ENCODE measurements at places on chromosomes 2 and 18.

- DNase-seq: no peak
Observed at GRCh38 chr2:180360283-180360618, 353.2 kb upstream of the CWC22 start.

DNA sequence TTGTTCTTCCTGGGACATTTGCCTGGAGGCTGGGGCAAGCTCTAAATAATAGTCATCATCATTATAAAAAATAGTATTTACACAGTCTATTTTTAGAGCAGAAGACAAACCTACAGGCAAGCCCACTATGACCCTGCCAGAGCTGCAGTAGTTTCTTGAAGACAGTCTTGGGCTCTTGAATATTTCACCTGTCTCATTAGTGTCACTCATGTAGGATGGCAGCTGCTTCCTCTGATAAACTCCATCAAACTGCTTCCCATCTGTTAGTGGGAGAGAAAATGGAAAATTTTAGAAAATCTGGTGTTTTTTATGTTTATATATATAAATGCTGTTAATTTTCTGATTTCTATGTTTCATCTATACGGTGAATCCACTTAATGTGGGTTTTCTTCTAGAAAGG lies 8.5 kb upstream of the CYRIA start:
- DNase-seq: no peak

DNA sequence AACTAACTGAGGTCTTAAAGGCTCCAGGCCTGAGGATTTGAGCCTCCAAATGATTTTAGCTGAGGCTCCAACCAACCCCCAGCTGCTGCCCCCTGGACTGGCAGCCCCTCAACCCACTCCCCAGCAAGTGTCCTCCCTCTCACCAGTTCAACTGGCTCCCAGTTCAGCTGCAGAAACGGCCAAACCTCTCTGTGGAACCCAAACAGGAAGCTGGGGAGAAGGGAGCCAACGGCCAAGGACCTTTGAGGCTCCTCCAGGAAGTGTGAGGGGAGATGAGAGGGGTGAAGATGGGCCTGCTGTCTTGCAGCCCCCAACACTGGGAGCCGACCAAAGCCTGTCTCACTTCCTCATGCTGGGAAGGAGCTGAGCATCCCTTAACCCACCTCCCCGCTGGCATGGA lies 24.9 kb downstream of the ZFP36L2 start:
- no peak for DNase-seq

GRCh38 chr2:21303876-21304275 lies 180.1 kb downstream of the TDRD15 start:
- DNase-seq: no peak

DNA sequence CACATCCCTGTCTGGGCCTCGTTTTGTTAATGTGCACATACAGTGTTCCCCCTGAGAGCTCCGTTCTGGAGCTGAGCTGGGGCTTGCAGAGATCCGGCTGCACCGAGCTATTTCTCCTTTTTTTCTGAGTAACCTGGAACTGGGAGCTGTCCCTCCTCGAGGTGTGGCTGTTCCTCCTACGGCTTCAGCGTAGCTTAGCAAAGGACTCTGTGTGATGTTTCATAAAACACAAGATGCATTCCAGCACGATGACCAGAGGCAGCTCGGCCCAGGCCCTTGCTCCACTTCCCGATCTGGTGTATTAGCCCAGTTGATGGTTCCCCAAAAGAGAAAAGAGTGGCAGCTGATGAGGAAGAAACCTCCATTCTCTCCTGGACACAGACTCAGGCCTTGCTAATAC lies 103.0 kb downstream of the FAM210A start:
- DNase-seq: no peak

- DNase-seq: no peak
Observed at GRCh38 chr18:66972681-66973080, 368.8 kb upstream of the CDH19 start.

DNA sequence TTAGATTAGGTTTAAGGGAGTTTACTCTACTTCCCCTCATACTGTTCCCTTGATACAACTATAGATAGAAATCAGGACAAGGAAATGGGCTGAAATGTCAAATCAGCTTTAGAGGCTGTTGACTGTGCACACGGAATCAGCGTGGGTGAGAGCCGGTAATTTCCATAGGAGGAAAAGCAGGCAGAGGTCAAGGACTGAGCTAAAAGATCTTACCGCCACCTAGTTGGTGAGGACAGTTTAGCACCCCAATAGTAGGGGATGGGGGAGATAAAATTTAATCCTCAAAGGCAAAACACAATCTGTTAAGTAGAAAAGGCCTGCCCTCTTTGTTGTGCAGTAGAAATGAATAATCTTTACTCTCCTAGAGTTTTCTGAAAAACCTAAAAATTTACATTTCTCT lies 1154.5 kb upstream of the CHAC2 start:
- no peak for DNase-seq

DNA sequence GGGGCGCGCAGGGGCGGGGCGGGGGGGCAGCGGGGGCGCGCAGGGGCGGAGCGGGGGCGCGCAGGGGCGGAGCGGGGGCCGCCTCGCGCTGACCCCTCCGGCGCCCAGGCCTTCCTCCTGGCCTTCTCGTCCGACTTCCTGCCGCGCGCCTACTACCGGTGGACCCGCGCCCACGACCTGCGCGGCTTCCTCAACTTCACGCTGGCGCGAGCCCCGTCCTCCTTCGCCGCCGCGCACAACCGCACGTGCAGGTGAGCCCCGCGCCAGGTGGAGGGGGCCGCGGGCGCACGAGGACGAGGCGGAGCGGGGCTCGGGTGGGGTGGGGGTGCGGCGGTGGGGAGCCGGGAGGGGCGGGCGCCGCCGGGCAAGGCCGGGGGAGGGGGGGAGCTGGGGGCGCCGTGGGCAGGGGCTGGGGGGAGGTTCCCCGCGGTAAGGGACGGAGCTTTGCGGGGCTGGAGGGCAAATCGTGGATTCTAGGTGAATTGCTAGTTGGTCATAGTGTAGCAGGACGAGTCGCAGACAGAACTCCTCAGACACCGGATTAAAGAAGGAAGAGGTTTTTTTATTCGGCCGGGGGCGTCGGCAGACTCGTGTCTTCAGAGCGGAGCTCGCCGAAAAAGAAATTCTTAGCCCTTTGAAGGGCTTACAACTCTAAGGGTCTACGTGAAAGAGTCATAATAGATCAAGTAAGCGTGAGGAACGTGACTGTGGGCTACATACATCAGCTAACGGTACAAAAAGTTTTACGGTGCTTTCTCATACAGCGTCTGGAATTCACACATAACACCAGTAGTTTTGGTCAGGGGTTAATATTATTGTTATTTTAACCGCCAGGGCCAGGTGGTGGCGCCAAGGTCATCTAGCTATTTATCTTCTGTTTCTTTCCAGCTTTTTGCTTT lies 29.9 kb downstream of the ANO7 start:
- no peak for DNase-seq

DNA sequence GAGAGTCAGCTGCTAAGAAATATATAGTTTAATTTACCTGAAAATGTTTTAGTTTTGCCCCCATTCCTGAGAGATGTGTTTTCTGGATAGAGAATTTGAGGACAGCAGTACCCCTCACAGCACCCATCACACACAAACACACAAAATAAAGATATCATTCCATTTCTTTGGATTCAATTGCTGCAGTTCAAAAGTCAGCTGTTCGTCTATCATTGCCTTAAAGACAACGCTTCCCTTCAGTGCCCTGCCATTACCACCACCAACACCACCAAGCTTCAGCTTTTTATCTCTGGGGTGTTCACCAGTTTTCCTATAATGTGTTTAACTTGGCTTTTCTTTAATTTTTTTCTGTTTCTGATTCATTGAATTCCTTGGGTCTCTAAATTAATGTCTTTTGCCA lies 49.7 kb downstream of the RDH14 start:
- DNase-seq: no peak

DNA sequence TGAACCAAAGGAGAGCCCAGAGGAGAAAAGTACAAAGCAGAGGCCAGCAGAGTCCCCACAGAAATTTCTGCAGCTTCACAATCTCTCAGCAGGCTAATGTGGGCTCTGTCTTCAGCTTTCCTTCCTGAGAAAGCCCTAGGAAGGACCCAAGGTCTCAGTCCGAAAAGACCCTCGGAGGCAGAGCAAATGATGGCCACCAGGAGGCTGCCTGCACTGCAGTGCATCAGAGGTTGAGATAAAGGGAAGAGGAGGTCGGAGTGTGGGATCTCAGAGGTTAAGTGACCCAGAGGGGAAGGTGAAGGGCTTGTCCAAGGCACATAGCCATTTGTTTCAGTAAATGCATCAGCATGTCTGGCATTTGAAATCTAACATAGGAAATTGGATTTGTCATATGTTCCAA lies 299.1 kb upstream of the SLC14A2 start:
- DNase-seq: no peak

GRCh38 chr2:174112073-174112472 lies 136.3 kb downstream of the OLA1 start:
- DNase-seq: no peak

- no peak for DNase-seq
Observed at GRCh38 chr2:239545741-239546392, 145.0 kb upstream of the HDAC4 start.

- DNase-seq: no peak
Observed at GRCh38 chr2:216621292-216621691, 11.9 kb upstream of the IGFBP2 start.

GRCh38 chr2:10449838-10450691 lies 1.9 kb upstream of the ODC1 start:
- no peak for DNase-seq

DNA sequence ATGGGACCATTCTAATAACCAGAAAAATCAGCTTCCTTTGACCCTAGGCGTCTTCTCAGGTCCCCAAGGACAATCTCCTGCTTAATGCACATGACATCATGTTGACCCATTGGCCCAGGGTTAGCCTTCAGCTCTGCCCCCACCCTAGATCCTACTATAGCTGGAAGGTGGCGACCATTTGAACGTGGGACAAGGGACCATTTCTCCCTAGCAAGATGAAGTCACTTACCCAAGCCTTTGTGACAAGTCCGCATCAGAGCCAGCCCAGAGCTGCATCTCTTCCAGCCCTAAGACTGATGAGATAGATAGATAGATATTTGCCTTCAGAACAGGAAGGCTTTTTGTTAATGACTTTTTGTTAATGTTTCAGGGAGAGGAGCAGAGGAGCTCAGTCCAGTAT lies 28.2 kb upstream of the TAF1B start:
- DNase-seq: no peak

DNA sequence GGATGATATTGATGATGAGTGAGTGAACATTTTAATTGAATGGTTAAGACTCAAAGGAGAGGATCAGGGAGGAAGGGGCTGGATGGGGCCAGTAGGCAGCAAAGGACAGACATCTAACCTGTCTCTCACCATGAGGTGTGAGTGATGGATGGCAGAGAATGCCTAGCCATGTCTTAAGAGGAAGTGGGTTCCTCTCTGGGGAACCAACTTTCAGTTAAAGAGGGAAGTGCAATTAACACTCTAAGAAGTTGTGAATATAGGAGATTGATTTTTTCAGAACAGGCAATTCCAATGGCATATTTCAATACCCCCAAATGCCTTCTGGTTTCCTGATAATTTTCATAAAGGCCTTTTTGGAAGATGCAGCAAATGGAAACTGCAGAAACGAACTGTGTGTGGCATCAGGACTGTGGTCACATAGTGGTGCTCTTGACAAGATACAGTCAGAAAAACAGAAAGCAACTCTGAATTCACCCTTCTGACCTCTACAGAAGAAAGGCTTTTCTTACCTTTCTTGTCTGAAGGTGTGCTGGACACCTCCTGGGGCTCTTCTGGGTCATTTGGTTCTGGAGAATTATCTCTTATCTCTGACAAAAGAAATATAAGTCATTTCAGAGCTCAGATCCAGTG lies 10.2 kb downstream of the SP110 start:
- DNase-seq: no peak

DNA sequence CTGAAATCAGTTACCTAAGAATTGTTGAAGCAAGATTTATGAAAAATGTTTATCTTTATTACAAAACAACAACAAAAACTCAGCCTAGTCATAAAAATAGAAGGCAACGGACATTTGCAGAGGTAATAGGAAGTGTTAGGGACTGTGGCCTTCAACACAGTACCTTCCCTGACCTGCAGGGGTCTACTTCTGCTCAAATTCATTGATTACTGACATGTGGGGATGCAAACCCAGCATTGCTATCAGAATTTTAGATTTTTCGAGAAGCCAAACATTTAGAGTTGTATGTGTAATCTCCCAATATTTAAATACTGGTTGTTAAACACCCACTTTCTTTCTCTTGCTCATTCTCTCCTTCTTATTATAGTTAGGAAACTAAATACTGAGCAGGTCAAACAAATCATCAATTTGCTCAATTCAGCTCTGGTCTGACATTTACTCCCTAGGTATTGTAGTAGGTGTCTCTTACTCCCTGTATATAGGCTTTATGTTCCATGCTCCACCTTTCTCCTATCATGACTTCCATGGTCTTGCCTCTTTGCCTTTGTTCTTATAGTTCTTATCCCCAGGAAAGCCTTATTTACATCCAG lies 198.5 kb downstream of the UBE2E3 start:
- peak; percentile 17 for DNase-seq

DNA sequence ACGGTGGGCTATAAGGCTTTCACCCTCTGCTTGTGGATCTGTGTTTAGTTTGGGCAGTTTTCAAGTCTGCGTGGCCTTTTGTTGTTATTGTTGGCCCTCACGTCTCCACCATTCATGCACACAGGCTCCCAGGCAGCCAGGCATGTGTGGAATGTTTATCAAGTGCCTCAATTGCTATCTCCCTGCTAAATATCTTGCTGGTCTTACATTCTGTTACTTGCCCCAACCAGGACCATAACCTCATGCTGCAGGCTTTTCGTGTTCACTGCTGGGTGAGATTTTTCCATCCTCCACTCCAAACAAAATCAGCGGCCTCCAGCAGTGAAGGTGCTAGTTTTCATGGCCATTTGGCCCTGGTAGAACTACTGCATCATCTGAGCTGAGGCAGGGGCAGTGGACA lies 63.0 kb upstream of the DSC1 start:
- DNase-seq: no peak

GRCh38 chr18:50341443-50341842 lies 33.4 kb upstream of the SKA1 start:
- DNase-seq: no peak
